ENCODE measurements at places on chromosomes 6 and 20.

GRCh38 chr6:124964764-124965105, 2.5 kb downstream of the RNF217 start:
- no peak for DNase-seq

DNA sequence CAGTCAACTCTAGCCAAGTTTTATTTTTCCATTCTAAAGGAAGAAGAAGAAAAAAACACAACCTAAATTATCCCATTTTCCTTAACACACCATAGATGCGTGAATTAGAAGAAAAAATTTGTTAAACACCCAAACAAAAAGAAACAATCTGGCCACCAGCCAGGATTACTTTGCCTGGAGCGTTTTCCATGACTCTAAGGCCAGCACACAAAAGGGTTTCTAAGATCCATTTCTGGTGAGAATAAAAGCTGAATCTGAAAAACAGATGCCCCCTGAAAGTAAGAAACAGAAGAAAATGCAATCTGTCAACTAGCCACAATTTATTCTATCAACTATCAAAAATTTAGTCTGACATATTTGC, 267.2 kb upstream of the SULF2 start:
- no peak for DNase-seq

DNA sequence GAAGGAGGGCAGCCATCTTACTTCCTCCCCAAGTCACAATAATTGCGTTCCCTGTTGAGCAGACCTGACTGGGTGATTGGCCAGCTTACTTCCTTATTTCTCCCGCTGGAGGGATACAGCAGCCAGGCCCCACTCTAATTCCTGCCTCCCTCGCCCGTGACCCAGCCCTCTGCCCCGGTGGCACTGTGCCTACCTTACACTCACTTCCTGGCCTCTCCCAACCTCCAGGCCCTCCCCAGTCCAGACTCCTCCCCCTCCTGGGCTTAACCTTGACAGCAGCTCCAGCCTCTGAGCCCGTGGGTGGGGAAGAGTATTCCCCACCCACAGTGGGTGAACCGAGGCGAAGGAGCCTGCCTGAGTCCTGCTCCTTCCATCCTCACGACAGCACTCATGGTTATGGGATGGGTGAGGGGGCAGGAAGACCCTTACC, 3.0 kb downstream of the BAK1 start:
- DNase-seq, result no peak

DNA sequence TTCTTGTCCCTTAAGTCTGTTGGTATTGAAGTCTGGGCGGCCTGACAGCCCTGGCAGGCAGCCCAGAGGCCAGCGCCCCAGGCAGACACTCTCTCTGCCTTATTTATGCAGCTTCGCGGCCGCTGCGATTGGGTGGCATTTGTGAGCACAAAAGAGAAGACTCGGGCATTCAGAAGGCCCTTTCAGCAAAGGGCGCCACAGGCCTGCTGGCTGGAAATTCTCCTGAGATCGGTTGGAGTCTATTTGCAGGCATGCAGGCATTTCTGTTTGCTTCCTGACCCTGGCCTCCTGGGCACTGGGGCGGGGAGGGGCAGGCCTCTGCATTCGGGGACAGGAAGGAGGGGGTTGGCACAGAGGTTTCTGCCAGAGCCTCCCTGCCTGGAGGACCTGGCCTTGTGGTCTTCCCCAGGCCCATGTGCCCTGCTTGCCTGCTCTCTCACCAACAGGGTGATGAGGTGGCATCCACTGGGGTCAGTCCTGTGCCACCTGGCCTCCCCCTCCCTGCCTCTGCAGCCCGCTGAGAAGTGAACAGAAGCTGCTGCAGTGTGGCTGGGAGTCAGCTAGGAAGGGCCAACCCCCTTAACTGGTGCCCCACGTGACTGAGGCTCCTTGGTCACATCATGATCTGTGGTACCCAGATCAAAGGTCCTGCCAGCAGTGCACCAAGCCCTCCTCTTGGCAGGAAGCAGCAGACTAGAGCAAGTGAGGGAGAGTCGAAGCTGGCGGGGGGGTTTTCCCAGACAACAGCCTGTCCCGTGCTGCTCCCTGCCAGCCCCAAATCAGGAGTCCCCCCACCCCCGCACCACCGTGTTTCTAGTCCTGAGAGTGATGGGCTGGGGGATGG, 16.6 kb upstream of the CCDC167 start:
- peak; percentile 60 for DNase-seq

DNA sequence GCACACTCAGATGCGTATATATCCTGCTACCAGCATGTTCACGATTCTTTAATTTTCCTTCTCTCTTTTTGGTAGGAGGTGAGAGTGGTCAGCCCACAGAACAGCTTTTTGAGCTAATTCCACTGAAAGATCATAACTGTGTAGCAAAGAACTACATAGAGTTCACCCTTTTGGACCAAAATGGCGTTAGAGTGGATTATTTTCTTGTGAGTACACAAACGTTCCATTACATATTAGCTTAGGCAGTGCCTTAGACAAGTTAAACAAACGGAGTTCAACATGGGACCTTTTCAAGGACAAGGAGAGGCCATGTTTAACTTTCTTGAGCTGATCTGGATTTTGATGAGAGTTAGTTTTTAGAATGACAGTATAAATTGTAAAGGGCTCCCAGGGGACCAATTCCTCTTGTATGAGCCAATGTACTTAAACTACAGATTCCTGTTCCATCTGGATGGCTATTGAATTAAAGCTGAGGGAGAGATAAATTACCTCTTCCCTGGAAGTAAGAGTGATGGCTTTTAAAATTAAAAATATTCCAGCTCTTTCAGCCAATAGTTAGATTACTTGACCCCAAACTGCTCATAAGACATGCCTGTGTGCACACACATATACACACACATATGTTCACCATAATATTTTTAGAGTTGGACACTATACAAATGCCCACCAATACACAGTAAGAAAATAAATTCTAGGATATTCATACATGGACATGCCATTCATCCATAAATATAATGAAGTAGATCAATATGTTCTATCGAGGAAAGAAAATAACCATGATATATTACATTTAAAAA, 25.6 kb upstream of the ARMH2 start:
- DNase-seq, result no peak

GRCh38 chr6:92888316-92888715, 531.0 kb downstream of the EPHA7 start:
- no peak for DNase-seq
